Stimulated activated CD8-positive, alpha-beta memory T cell treated with anti-CD3 and anti-CD28 coated beads, Interleukin-4, amount 100 ng/mL, for 1 hour (primary cell): ENCODE measurements at places on chromosomes 5 and 9.

- no peak for DNase-seq
Observed at GRCh38 chr5:101084353-101084752, 181.3 kb upstream of the ST8SIA4 start.

DNA sequence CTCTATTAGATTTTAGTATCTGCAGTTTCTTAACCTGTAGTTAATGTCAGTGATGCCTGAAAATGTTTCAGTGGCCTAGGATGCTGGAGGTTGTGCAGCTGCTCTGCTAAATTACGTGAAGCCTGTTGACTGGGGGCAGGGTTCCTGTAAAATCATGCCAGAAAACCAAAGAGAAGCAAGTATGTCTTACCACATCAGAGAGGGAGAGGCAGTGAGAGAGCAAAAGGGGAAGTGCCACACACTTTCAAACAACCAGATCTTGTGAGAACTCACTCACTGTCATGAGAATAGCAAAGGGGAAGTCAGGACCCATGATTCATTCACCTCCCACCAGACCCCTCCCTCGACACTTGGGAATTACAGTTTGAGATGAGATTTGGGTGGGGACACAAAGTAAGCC is 83.9 kb upstream of the CYLC2 start:
- DNase-seq: no peak

GRCh38 chr9:127758843-127759242 is 19.6 kb downstream of the SH2D3C start:
- DNase-seq: no peak

- DNase-seq: no peak
Observed at GRCh38 chr5:5480481-5481111, 58.1 kb downstream of the ICE1 start.

- DNase-seq: no peak
Observed at GRCh38 chr5:89991592-89991991, 418.0 kb downstream of the CETN3 start.

GRCh38 chr5:14767735-14768507 is 103.4 kb downstream of the OTULIN start:
- no peak for DNase-seq

GRCh38 chr5:91030521-91031401 is 352.4 kb downstream of the ARRDC3 start:
- DNase-seq: no peak

DNA sequence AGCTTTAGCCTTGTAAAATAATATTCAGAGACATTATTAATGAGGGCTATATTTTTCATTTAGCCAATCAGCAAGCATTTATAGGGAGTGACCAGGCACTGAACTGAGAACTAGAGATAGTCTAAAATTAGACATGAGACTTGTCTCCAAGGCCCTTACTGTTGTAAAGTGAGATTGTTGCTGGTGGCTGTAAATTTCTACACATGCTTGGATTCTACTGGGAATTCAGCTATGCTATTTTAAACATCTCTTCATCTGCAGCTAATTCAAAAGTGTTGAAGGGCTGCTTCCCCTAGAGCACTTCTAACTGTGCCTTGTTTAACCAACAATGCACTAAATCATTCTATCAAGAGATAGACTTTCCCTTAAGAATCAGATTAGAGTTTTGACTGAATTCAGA is 67.4 kb downstream of the CHSY3 start:
- DNase-seq: no peak

DNA sequence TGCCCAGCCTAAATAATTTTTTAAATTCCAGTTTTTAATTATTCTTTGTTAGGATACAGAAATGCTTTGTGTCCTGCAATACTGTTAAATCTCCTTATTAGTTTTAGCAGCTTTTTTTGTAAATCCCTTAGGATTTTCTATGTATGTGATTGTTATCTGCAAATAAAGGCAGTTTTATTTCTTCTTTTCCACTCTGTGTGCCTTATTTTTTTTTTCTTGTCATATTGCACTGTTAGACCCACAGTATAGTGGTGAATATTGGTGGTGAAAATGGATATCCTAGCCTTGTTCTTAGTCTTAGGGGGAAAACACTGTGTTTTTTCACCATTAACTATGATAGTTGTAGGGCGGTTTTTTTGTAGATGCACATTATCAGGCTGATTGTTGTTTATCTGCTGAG is 11.3 kb upstream of the KIAA1958 start:
- DNase-seq: no peak

DNA sequence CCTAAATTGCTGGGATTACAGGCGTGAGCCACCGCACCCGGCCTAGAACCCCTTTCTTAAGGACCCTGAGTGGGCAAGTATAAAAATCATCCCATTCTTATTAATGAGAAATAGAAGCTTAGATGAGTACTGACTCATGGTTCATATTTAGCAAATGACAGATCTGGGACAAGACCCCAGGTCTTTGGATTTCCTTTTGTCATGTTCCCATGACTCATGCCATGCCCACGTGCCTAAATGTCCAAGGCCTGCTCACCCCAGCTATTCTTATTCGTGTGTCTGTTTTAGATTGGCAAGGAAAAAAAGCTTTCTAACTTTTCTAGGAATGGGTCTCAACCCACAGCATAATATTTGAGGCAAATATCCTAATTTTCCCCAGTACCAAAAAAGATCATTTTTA is 57.7 kb upstream of the RPS23 start:
- DNase-seq: no peak

- no peak for DNase-seq
Observed at GRCh38 chr9:132994410-132995120, 16.1 kb downstream of the GFI1B start.

- no peak for DNase-seq
Observed at GRCh38 chr9:114612272-114612923, 1.3 kb downstream of the TMEM268 start.

GRCh38 chr5:104178829-104179456 is 616.4 kb upstream of the NUDT12 start:
- DNase-seq: no peak

GRCh38 chr9:123743737-123744136 is 186.2 kb downstream of the DENND1A start:
- no peak for DNase-seq

- no peak for DNase-seq
Observed at GRCh38 chr5:81513982-81514381, 120.0 kb upstream of the ACOT12 start.

DNA sequence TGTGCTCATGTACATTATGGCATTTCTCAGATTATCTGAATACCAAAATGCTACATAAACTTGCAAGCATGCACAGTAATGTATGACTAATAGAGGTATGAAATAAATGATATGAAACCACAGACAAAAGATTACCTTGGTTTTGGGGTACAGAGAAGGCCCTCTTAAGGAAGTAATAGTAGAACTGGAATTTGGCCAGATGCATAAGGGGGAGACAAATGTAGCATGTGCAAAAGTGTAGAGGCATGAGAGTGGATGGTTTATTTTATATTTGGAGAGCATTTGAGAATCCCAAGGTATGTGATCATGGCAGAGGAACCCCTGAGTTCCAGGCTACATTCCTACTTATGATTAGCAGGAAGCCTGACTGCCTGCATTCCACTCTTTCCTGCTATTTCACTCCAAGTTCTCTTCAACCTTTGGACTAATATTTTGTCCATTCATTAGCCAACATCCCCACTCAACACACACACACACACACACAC is 74.2 kb downstream of the MAMDC2 start:
- no peak for DNase-seq
